ENCODE measurements at places on chromosomes 3 and 15.

- DNase-seq: no peak
Observed at GRCh38 chr3:126837773-126838172, 133.7 kb downstream of the CHCHD6 start.

- DNase-seq: no peak
Observed at GRCh38 chr3:45066109-45066801, 40.2 kb downstream of the CLEC3B start.

DNA sequence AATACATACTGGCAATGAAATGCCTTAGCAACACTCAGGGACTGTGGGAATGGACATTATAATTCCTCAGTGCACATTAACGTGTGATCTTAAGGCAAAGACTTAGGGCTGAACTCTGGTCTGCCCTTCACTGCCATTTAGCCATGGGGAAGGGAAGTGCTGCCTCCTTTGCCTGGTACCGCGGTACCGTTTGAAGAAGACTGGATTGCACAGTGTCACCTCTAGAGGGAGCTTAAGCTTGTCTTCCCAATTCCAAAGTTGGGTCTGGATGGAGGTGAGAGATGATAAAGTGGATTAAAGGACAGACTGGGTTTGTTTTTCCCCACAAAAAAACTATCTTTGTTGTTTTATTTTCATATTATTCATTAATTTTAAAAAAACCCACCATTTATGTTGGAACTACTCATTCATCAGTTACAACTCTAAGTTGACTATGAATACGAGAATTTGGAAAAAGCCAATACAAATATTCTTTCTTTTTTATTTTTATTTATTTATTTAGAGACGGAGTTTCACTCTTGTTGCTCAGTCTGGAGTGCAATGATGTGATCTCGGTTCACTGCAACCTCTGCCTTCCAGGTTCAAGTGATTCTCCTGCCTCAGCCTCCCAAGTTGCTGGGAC, 60.0 kb upstream of the SYN2 start:
- no peak for DNase-seq

DNA sequence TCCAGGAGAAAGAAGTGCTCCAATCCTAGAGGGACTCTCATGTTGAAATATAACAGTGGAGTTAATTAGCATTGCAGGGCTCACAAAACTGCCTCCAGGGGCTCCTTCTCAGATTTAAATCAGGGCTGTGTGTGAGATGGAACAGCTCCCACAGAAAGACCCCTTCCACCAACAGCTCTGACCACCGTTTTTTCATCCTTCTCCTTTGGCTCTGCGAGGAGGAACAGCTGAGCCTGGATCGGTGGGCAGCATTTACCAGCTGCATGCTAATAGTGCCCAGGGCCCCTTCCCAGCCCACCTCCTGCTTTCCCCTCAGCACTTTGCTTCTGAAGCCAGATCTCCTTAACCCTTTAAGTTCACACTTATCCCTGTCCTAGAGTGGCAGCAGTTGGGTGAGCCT, 119.2 kb upstream of the UBE2E1 start:
- no peak for DNase-seq

GRCh38 chr3:174342941-174343501, 516.1 kb upstream of the NAALADL2 start:
- DNase-seq: no peak

- no peak for DNase-seq
Observed at GRCh38 chr3:119990888-119991287, 103.4 kb downstream of the GSK3B start.

GRCh38 chr3:145767909-145768308, 393.1 kb downstream of the PLOD2 start:
- DNase-seq: no peak

GRCh38 chr3:125916376-125916978, 52.5 kb upstream of the ROPN1B start:
- DNase-seq: peak; percentile 86

- DNase-seq: no peak
Observed at GRCh38 chr3:101846709-101847108, 2.6 kb upstream of the NFKBIZ start.

DNA sequence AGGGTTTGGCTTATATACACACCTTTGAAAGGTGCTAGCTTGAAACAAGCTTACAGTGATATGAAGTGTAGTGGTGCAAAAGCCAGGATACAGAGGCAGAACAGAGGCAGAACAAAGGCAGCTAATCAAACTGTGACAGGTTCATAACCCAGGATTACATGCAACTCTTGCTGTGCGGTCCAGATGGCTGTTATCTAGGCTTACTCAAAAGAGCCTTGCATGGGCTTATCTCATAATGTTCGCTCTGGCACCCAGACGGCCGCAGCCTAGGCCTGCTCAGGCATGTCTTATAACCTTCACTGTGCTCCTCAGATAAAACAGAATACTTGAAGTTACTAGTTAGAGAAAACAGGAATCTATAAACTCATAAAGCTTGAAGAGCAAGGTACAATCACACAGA, 22.8 kb upstream of the NOX5 start:
- DNase-seq: no peak

DNA sequence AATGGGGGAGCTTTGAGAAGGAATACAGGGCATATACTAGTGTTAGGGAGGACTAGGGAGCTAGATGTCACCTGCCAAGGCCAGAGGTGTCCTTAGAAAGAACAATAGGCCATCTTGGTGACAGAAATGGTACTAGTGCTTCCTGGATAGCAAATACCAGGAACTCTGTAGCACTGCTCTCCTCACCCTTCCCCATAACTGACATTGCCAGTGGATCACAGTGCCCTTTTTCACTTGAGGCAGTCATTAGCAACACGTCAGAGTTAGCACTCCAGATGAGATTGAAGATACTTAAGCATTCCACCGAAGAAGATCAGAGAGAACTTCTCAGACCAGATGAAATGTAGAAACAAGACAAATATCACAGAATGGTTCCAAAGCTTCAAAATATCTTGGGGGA, 103.1 kb upstream of the PDZRN3 start:
- no peak for DNase-seq

DNA sequence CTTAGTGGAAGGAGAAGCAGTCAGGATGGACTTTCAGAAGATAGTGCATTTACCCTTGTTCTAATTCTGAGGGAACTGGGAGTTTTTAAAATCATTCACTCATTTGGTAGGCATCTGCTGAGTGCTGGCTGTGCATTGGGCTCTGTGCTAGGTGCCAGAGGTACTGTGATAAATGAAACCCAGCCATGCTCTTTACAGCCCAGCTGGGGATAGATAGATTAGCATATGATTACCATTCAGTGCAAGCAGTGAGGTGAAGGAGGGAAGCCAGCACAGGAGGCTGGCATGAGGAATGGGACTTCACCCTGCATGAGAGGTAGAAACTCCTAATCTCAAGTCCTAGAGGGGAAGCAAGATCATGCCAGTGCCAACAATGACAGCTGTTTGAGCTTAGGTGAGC, 361.9 kb upstream of the TRIM42 start:
- no peak for DNase-seq

GRCh38 chr3:115651599-115651998, 28.3 kb downstream of the GAP43 start:
- DNase-seq: no peak

DNA sequence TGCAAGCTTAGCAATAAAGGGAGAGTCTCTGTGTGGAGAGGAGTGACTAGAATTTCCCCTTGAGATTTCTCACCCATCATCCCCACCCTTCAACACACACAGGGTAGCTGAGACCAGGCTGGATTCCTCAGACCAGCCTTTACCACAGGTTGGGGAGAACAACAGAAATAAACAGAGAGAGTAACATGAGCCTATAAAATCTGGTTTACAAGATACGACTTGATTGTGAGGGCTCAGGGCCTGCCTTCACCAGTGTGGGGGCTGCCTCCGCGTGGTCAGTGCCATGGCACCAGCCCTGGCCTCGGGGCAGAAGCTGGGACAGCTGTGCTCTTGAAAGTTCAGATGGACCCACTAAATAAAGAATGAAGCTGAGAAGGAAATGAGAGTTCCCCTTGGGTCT, 14.6 kb upstream of the MAGEF1 start:
- no peak for DNase-seq

DNA sequence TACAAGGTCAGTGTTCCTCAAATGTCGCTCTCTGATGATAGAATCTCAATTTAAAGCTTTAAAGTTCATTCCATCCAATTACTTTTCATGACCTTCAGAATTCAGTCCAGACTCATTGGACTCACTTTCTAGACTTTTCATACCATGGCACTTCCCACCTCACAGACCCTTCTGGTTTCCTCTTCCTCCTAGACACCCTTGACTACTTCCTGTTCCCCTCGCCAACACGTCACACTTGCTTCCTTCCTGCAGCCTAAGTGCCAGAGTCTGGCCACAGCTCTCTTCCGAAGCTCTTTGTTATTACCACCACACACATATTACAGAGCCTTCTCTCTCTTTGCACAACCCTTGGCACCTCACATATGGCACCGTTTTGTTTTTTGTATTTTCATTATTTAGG, 59.1 kb upstream of the UMPS start:
- DNase-seq: no peak

- DNase-seq: no peak
Observed at GRCh38 chr15:23642413-23643044, 5.1 kb downstream of the MAGEL2 start.

DNA sequence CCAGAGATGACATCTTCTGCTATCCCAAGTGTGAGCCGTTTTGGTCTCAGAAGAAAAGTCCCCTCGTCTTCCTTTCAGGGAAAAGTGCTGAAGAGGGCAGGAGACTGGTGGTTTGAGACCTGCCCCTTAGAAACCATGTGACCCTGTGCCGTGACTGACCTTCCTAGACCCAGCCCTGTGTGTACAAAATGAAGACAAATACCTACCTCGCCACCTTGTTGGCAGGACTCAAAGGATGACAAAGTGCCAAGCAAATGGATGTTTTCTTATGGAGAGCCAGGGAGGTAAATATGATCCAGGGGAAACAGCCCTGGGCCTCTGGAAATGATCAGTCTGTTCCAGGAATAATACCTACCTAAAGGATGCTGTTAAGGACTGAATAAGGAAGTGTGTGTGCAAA, 41.3 kb downstream of the FAM174B start:
- no peak for DNase-seq

DNA sequence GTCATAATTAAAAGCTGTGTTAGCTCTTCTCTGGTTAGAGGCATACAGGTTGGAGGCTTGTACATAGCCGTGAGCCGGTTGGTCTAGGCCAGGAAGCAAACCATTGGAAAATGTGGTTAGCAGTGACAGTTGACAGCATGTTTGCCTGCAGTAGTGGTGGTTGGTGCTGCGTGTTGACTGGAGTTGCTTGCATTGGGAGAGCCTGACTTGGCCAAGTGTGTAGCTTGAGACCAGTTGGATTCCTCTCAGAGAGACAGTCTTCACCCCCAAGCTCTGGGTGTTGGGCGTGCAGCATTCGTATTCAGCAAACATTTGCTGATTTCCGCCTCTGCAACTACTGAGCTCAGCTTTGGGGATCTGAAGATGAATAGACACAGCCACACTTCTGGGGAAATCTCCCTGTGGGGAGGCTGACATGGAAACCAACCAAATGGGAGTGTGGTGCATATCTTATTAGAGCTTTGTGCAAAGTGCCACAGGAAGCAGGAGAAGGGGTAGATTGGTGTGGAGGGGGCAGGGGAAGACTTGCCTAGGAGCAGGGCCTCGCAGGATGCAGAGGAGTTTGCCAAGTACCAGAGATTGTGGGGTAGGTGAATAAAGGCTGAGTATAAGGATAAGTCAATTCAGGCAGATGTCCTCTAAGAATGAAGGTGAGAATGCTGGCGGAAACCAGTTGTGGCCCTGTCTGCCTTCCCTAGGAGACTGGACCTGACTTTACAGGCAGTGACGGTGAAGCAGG, 83.5 kb downstream of the IGF1R start:
- DNase-seq: no peak

DNA sequence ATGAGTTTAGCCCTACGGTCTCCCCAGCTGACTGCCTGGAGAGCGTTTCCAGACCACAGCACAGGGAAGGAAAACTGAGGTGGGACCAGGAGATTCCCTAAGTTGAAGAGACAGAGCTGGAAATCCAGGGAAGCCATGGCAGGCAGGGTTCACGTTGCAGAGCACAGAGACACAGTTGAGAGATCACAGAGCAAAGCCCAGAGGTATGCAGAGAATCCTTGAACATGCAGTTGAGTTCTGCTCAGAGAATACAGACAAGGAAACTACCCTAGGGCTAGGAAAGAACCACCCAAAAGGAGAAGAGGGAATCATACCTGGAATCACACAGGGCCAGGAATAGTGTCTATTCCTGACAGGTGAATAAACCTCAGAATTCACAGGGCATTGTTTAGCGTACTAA, 14.3 kb downstream of the SLC28A1 start:
- DNase-seq: no peak
